NCI-H2029 treated with DMSO at 0.1 percent for 48 hours (cell line): ENCODE measurements at places on chromosomes 12 and 14.

- DNase-seq: no peak
Measured at GRCh38 chr12:120677765-120678473, 9.0 kb upstream of the MLEC start.

- DNase-seq: no peak
Measured at GRCh38 chr12:53484686-53485575, 14.3 kb downstream of the MAP3K12 start.

- DNase-seq: no peak
Measured at GRCh38 chr14:72629534-72629933, 264.4 kb downstream of the DPF3 start.

DNA sequence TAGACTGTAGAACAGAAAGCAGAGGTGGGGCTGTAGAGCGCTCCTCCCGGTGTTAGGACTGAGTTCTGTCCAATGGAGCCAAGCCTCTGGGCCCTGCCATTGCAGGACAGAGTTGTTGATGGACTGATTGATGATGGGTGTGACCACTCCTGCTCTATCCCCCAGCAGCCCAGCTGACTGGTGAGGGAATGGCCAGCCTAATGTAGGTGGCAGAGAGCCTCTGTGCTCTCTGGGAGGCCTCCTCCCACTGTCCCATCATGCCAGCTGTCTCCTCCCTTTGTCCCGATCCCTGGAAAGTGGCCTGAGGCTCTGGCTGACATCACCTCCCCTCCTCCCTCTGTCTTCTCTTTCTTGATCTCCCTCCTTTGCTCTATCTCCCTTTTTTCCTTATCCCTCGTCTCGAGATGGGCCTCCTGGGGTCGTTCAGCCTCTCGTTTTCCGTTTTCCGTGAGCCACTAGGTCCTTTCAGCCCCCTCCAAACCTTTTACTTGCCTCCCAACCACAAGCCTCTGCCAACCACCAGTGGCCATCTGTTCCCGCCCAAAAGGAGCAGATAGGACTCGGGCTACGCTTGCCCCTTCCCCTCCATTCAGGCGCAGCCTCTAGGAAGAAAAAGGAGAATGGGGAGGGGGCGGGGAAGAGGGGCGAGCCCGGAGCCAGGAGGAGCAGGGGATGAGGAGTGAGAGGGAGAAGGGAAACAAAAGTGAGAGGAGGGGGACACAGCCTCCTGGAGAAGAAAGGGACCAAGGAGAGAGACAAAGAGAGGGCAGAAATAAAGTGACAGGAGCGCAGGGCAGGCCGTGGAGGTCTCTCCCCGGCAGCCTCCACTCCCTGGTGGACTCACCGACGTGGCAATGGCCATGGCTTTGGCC, 572 bp downstream of the EFS start:
- no peak for DNase-seq

DNA sequence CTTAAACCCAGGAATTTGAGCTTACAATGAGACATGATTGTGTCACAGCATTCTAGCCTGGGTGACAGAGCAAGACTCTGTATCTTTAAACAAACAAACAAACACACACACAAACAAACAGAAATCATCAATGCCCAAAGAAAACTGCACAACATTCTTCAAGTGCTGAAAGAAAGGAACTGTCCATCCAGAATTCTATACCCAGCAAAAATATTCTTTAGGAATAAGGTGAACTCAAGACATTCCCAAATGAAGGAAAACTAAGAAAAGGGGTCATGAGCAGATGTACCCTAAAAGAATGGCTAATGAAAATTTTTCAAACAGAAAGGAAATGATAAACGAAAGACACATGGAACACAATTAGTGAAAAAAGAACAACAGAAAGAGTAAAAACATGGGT, 22.3 kb upstream of the RNF212B start:
- DNase-seq: no peak

- no peak for DNase-seq
Measured at GRCh38 chr12:19131025-19131444, 1.5 kb downstream of the PLEKHA5 start.

DNA sequence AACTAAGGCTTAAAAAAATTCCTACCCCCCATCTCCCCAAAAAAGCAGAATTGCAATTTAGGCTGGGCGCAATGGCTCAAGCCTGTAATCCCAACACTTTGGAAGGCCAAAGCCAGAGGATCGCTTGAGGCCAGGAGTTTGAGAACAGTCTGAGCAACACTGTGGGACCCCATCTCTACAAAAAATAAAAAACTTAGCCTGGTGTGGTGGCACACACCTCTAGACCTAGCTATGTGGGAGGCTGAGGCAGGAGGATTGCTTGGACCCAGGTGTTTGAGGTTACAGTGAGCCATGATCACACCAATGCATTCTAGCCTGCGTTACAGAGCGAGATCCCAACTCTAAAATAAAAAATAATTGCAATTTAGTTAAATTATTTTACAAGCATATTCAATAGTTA, 54.1 kb downstream of the CPM start:
- DNase-seq: no peak

- DNase-seq: no peak
Measured at GRCh38 chr14:99451234-99451633, 29.4 kb downstream of the SETD3 start.

DNA sequence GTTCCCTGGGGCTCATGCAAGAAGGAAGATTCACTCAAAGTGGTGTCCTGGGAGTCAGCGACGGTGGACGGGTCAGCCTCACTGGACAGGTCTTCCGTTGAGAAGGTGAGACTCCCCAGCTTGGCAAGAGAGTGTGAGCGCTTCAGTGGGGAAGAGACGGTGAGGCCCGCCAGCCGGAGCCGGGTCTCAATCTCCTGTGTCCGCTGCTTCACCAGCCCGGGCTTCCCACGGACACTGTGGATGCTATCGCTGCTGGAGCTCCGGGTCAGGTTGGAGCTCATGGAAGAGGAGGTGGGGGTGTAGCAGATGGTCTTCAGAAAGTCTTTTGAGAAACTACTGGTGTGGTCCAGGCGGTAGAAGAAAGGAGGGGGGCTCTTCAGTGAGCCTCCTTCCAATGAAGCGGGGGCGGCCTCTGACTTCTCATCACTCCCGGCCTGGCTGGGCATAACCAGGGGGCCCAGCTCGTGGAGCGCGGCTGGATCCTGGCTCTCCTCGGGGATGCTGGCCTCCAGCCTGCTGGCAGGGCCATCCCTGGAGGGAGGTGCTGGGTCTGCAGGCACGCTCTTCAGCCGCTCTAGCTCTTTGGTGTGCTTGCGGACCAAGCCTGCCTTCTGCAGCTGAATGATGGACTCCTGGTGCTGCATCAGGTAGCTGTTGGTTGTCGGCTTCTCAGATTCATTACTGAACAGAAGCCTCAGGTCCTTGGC, 56.9 kb upstream of the CORO1C start:
- no peak for DNase-seq

DNA sequence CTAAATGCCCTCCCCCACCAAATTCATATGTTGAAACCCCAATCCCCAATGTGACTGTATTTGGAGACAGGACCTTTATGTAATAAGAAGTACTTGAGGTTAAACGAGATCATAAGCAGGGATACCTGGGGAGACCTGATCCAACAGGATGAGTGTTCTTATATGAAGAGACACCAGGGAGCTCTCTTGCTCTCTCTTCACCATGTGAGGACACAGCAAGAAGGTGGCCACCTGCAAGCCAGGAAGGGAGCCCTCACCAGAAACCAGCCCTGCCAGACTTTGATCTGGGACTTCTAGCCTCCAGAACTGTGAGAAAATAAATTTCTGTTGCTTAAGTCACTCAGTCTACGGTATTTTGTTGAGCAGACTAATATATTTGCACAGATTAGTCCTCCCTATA, 113.6 kb downstream of the NUAK1 start:
- DNase-seq: no peak

GRCh38 chr12:49932533-49933130, 17.9 kb upstream of the AQP2 start:
- DNase-seq: no peak

GRCh38 chr14:58738189-58738836, 100.6 kb downstream of the DACT1 start:
- DNase-seq: no peak

DNA sequence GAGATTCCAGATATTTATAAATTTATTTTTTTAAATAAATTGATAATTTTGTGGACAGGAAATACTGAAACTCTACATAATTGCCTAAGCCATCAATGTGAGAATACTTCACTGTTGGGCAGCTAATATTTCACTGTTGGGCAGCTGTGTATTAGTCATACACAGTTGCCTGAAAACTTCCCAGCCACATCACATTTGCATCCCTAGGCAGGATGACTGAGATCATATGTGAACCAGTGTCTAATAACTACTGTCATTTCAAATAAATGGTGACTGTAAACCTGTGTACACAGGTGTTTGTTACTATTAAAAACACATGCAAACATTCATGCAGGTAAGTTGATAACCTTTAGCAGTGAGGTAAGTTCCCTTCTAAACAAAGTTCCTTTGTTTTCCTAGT, 43.9 kb downstream of the TMTC3 start:
- no peak for DNase-seq
